Cortex of kidney (tissue), 1 donor: ENCODE measurements at places on chromosomes 16 and 17.

DNA sequence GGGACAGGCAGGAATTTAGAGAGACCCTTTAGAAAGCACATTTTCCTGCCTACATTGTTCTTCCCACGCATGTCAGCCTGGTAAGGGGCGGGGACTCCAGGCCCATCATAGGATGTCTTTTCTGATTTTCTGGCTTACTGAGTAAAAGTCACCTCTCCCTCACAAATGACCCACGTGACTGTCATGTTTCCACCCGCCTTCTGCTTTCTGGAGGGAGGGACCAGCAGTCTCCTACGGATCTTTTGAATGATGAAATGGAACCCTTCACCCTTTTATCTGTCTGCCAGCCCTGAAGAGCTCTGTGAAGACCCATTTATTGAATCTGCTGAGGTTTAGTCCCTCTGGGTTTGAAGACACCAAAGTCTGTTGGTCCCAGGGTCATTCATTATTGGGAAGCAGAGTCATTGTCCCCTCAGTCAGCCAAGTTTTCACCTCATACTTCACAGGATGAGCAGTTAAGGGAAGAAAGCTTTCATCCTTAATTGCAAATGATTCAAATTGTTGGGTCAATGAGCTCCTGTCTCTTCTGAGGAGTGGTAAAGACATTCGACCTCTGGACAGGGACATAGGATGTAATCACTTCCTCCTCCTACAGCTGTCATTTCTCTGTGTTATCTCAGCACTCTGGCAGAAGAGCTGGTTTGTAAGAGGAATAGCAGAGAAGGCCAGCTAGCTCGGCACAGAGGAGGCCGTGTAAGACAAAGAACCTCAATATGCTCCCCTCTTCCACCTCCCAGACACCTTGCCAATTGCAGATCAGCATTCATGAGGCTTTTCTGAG is 446.1 kb downstream of the HS3ST3B1 start:
- DNase-seq: no peak

- DNase-seq: no peak
Measured at GRCh38 chr16:1142911-1143310, 10.0 kb upstream of the CACNA1H start.

DNA sequence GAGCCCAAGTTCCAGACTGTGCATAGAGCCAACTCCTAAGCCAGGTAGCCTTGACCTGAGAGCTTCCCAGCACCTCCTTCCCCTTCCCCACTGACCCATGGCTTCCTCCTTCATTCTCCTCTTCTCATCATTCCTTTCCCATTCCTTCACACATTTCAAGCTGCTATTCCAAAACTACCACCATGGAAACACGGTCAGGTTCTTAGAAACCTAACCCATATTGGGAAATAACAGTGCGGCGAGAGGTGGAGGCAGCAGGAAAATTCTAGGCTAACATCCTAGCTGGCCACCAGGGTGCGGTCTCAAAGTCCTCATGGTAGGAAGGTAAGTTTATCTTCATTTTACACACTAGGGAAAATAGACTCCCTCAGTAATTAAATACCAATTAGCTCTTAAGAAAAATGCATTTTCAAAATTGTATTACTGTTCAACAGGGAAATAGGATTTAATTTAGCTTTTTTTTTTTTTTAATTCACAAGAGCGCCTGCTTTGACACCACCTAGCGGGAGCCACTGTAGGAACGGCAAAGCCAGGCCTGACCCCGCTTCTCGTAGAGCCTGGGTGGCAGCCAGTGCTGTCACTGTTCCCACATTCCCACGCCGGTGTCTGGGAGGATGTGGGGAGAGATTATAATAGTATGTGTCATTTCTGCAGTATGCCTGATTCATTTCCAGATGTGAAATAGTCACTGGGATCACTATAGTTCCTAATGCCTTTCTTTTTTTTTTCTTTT is 14.0 kb upstream of the SPHK1 start:
- no peak for DNase-seq

DNA sequence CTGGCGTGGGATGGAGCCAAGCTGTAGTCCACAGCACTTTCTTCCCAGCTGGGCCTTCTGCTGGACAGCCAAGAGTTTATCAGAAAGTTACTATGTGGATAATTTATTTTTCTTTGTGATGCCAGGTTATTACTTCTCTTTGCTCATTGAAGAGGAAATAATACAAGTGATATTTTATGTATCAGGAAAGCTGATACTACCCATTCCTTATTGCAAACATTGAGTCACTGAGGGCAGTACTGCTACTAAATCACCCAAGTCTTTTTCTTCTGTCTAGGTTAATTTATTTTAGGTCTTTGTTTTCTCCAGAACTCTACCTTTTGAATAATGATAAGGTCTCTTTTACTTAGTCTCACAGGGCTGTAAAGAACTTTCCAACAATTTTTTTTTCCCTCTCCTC is 8.3 kb downstream of the NUP93 start:
- no peak for DNase-seq

DNA sequence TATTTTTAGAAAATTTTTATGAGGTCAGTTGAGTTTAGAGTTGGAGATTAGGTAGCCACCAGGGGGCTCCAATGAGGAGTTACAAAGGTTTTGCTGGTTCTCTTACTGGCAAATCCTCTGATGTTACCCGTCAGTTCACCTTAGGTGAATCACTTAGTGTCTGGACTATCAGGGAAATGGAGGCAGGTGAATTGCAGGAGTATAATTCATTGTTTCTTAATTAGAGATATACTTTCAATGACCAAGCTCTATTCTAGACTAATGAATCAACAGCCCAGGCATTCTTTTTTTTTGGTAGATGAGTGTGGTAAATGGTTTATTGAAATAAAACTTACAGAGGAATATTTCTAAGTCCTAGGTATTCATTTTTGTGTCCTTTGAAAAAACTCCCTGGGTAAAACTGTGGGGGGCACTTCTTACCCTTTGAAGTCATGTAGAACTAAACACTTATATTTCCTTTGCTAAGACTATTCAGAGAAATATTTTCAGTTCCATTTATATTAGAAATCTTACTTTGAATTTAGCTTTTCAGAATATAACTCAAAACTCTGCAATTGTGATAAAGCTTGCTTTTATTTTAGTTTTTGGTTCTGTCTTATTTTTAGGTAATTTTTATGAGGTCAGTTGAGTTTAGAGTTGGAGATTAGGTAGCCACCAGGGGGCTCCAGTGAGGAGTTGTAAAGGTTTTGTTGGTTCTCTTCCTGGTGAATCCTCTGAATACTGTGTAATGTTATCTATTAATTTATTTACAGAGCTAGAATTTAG is 17.7 kb downstream of the PSMD11 start:
- no peak for DNase-seq

DNA sequence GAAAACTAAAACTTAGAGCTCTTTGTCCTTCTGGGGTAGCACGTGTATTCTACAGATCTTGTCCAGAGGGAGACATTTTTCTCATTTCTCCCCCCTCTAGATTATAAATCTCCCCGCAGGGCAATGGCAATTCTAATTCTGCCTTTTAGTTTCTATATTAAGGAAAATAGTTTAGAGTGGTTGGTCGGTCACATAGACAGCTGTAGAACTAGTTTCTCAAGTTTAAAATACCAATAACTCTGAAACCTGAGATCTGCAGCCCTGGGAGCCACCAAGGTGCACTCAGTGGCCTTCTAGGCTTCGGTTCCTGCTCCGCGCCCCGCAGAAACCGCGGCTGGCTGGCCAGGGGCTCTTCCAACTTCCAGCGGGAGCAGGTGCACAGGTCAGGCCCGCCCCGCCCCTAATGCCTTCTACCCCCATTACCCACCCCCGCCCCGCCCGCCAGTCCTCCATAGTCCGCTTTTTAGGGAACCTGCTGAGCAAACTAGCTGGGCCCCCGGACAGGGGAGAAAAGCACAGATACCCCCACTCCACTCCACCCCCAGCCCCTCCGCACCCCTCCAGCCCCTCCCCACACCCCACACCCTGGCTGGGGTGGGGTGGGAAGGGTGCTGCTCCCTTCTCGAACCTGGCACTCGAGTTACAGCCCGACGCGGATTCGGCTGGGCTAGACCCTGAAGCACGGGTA is 431 bp downstream of the SLFN11 start:
- DNase-seq: no peak

GRCh38 chr16:456891-457483 is 31.5 kb downstream of the RAB11FIP3 start:
- DNase-seq: no peak

- no peak for DNase-seq
Measured at GRCh38 chr17:15651583-15652110, 32.1 kb upstream of the FBXW10B start.

DNA sequence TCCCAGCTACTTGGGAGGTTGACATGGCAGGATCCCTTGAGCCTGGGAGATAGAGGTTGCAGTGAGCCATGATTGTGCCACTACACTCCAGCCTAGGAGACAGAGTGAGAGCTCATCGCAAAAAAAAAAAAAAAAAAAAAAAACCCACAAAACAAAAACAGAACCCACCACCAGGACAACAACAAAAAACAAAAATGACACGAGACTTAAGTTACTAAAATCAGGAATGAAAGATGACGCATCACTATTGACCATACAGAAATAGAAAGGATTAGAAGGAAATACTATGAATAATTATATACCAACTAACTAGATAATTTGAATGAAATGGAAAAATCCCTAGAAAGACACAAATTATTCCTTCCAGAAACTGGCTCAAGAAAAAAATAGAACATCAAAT is 432.4 kb upstream of the PMFBP1 start:
- DNase-seq: no peak

DNA sequence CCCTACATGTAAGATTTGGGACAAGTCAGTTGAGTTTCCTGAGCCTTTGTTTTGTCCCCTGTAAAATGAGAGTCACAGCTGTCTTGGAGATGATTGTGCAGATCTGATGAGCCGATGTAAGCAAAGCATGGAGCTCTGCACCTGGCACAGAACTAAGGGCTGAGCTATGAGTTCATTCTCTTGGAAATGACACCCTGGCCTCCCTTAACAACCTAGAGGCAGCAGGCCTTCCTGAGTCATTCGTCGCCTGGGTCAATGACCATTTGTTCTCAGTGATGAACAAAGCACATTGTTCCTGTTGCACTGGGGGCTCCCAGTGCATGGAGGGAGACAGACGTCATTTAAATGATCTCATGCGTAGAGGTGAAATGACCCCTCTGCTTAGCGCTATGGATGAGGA is 62.8 kb upstream of the GCSH start:
- DNase-seq: no peak

DNA sequence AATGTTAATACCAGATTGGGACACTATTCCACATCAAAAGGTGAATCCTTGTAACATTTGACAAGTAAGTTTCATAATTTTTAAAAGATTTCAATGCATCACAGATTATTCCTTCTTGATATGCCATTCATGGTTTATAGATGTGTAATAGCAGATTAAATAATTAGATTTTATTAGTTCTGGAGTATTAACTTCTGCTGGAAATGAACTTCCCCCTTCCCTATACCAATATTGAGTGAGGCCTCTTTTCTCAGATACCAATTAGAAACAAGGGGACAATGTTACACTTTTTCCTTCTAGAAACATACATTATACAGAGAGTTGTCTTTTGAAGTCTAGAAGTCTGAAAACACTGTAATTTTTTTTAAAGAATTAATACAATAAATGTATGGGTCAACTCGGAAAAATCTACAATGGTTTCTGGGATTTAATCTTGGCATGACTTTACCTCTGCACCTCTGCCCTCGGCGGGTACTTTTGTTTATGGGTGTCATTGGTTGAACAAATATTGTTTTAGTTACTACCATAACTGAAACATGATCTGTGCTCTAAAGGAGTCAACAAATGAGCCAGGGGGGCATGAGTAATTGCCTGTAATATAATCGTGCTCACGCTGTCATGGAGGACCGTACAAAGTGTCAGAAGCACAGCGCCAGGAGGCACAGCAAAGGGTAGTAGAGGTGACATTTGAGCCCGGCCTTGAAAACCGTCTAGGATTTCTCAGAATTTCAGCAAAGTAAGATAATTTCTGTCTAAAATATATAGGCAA is 8.2 kb downstream of the LRRC37B start:
- DNase-seq: no peak

- DNase-seq: no peak
Measured at GRCh38 chr16:89981414-89981813, 32.9 kb downstream of the DEF8 start.

DNA sequence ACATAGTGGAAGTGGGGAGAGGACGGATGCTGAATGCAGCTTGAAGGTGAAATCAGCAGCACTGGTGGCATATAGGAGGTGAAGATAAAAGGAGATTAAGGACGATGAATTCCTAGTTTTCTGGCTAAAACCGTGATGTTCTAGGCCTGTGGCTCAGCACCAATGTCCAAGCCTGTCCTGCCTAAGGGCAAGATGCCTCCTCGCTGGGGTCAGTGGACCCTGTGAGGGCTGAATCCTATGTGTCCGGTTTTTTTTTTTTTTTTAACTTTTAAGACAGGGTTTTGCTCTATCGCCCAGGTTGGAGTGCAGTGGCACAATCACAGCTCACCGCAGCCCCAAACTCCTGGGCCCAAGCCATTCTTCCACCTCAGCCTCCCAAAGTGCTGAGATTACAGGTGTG is 12.8 kb downstream of the CPNE2 start:
- DNase-seq: no peak

DNA sequence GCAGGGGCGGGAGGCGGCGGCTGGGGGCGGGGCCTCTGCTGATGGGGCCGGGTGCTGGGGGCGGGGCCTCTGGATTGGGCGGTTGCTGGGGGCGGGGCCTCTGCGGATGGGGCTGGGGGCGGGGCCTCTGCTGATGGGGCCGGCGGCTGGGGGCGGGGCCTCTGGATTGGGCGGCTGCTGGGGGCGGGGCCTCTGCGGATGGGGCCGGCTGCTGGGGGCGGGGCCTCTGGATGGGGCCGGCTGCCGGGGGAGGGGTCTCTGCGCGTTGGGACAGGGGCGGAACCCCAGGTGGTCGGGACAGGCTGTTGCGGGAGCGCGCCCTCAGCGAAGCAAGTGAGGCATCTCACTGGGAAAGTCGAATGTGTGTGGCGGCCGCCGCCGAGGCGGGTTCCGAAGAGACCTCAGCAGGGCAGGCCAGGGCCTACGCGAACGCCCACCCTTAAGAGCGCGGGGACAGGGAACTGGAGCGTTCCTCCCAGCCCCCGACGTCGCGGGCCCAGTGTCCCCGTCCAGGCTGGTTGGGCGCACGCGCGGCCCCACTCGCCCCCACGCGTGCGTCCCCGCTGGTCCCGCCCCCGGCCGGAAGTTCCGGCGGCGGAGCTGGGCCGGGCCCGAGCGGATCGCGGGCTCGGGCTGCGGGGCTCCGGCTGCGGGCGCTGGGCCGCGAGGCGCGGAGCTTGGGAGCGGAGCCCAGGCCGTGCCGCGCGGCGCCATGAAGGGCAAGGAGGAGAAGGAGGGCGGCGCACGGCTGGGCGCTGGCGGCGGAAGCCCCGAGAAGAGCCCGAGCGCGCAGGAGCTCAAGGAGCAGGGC is at the start of gene STUB1:
TSS of gene STUB1 (plus strand) at position 597 of the 811 bp plus-strand sequence. CDS start at position 713, 116 bp downstream.
- DNase-seq: no peak

DNA sequence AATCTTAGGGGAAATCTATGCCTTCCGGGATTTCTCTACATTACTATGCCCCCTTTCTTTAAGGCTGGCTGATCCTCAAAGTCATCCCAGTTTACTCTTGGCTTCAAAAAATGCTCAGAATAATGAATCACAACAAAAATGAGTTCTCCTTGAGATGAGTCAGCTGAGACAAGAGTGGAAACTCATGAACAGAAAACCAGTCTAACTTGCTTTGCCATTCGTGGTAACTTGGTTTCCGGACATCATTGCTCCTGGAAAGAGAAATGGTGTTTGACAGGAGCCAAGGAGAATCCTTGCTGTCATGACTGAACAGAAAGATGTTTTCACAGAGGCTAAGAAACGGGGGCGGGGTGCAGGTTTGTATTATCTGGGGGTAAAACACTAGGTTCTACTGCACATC is 435.6 kb upstream of the DYNLRB2 start:
- DNase-seq: no peak

GRCh38 chr17:41212524-41213169 is 13.8 kb upstream of the KRTAP9-2 start:
- DNase-seq: no peak

GRCh38 chr16:89200124-89200849 is at the start of gene SLC22A31:
Gene SLC22A31, minus strand, starts transcription at chr16:89200537. Its CDS starts 36 bp downstream, at chr16:89200501.
- no peak for DNase-seq

- no peak for DNase-seq
Measured at GRCh38 chr16:83530293-83530692, 277.5 kb upstream of the HSBP1 start.
